ENCODE measurements at places on chromosomes 11 and 22.

GRCh38 chr11:117143390-117143789, 697 bp upstream of the PAFAH1B2 start:
- DNase-seq = no peak

GRCh38 chr11:117815262-117815803, 9.2 kb downstream of the FXYD2 start:
- no peak for DNase-seq

DNA sequence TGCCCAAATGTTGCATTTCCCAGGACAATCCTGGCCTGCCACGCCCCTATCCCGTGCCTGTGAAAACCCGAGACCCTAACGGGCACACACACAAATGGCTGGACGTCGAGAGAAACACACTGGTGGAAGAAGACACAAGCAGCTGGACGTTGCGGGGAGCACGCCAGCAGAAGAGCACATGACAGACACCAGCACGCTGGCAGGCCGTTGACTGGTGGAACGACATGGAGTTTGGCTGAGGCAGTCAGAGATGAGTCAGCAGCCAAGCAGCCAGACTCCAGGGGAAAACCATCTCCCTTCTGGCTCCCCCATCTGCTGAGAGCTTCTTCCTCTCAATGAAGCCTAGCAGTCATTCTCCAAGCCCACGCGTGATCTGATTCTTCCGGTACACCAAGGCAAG, 606.7 kb upstream of the LRRC4C start:
- no peak for DNase-seq

GRCh38 chr22:44192098-44192815, 11.5 kb downstream of the PARVG start:
- DNase-seq = no peak

- DNase-seq = no peak
Measured at GRCh38 chr11:45607995-45608394, 57.4 kb downstream of the CHST1 start.

- no peak for DNase-seq
Measured at GRCh38 chr11:88122956-88123355, 52.3 kb downstream of the RAB38 start.

DNA sequence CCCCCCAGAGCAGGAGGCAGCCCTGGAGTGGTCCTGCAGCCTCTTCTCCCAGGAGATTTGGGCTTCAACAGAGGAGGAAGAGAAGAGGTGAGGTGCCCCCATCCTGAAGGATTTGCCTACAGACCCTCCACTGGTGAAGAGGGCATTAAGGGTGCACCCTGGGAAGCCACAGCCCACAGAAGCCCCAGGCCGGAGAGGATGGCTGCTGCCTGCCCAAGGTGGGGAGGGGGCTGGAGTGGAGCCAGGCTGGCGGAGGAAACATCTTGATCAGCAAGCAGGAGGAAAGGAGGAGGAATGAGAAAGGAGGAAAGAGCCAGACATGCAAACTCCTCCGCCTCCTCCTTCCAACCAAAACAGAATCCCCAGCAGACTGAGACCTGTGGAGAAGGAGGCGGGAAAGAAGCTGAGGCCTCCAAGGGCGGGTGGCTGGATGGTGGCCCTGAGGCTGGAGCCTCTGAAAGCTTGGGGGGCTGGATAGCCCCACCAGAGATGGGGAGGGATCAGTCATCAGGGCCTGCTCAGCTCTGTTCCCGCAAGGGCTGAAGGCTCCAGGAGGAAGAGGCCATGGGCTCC, 31.3 kb downstream of the ARRB1 start:
- no peak for DNase-seq

DNA sequence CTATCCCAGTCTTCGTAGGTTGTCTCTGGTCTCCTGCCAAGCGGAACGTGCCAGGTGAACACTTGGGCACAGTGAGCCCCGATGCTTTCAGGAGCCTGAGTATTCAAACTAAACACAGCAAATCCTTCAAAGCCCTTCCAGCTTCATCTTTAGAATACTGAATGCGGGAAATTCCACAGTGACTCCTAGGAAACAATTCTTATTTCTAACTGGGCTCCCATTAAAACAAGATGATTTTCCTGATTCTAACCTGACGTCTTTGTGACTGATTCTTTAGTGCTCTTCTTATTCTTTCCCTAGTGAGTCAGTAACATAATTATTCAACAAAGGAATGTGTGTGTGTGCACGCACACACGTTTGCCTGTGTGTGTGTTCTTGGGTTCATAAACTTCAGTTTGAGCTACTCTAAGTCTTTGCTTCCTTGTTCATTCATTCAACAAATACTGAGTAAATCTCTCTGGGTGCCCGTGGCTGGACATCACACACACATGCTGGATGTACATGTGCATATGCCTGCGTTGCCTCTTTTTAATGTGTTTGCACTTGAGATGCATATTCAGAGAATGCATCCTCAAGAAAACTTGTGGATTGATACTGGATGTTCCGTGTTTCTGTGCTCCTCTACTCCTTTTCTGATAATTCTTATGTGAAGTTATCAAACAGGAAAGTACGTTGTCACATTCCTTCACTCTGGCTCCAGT, 134.5 kb downstream of the WNT7B start:
- no peak for DNase-seq

DNA sequence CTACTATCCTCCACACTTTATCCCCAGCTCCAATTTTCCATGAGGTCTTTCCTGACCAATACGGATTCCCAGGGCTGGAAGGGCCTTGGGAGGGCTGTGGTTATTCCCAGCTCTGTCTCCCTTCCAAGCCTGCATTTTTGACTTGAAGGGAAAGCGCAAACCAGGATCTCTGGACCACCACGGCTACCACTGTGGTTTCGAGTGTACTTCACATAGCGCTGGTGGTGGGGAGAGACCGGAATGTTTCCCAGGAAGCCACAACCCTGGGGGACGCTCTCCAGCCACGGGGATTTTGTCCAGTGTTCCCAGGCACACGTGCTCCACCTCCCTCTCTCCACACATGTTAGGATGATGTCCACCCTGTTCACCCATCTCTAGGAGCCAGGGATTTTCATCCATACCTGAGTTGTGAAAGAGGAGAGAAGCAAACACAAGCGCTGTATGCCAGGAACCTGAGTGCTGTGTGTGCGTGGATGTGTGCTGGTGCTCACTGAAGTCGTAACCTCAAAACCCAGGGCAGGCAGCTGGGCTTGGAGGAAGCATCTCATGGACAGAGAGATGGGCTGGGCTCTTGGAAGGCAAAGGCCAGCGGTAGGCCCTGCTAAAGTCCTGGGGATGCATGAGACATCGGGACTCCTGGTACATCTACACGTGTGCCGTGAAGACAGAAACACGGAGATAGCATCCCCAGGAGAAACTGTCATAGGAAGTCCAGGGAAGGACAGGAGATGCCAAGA, 1.3 kb upstream of the NPTXR start:
- DNase-seq = no peak

DNA sequence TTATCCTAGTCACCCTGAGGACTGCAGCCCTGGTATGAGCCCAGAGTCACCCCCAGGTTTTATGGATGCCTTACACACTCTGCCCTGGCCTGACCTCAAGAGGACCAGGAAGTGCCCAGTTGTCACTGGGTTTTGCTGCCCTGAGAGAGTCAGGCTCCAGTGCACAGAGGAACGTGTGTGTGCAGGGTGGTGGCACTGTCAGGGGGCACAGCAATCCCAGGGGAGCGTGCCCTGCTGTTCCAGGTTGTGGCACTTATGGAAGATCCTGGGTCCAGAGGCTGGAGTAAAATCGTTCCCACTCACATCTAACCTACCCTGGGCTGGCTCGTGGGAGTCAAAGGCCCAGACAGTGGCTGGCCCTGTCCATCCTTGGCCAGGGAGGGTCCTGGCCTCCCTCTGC, 7.6 kb downstream of the APOBEC3A start:
- no peak for DNase-seq

- DNase-seq = no peak
Measured at GRCh38 chr11:82889133-82890001, 10.9 kb downstream of the PRCP start.

DNA sequence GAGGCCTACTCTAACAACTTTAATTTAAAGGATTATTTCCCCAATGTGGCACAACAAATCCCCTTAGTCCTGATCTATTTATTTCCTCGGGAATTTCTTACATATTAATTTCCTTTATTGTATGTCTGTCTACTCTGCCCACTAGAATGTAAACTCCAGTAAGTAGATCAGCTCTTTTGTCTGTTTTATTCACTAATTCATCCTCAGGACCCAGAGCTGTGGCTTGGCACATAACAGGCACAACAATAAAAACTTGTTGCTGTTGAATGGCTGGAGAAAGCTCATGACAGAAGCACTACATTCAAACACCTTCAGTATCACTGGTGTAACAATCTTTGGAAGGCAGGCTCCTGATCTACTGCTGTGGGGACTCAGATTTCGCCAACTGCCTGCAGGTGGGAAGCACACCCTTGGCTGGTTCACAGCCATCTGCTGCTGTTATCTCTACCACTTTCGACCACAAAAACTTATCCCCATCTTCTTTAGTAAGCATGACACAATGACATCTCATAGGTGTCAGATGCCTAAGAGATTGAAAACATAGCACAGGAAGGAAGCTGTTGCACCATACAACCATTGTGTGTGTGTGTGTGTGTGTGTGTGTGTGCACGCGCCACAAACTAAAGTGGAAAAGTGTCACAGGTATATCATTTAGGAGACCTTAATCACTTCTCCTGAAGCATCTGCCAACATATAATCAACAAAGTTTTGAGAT, 11.9 kb downstream of the HIRA start:
- no peak for DNase-seq

DNA sequence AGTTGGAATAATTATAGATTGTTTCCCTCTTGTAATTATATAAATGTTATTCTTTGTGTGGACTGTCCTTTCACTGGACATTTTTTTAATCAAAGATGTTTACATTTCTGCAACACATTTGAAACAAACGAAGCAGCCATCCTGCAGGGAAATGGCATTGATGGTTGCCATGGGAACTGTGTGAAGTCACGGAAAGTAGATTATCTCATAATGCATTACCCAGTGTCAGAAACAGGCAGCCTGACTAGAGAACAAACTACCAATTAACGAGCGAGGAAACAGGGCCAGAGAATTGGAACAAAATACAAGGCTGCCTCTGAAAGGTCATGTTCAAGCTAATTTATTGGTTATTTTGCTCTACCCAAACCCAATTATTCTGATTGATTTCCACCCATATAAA, 96.9 kb upstream of the LARGE1 start:
- DNase-seq = no peak

GRCh38 chr11:124415356-124415923, 9.2 kb downstream of the OR8B4 start:
- no peak for DNase-seq

DNA sequence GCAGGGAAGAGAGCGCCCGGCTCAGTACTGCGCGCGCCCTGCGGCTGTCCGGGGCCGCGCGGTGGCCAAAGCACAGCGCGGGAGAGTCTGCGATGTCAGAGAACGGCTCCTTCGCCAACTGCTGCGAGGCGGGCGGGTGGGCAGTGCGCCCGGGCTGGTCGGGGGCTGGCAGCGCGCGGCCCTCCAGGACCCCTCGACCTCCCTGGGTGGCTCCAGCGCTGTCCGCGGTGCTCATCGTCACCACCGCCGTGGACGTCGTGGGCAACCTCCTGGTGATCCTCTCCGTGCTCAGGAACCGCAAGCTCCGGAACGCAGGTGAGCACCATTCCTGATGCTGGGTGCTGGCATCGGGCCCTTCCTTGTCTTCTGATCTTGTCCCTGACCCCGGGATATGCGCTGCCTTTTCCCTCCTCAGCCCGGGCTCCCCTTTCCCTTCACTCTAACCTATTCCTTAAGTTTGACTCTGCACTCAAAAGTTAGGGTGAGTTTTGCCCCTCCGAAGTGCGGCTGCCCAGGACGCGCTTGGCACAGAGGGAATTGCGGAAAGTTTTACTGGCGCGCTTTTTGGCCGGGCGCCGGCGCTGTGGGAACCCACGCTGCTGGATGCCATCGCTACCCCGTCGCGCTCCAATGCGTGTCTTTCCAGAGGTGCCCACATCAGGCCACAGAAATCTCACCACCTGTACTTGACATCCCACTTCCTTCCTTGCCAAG, at the start of gene MTNR1B:
Gene MTNR1B, plus strand, starts transcription at position 18 of the 714 bp plus-strand sequence. Its CDS starts 75 bp downstream, at position 93.
- DNase-seq = no peak

- DNase-seq = peak; percentile 20
Measured at GRCh38 chr11:108115500-108116140, 5.7 kb upstream of the ACAT1 start.

DNA sequence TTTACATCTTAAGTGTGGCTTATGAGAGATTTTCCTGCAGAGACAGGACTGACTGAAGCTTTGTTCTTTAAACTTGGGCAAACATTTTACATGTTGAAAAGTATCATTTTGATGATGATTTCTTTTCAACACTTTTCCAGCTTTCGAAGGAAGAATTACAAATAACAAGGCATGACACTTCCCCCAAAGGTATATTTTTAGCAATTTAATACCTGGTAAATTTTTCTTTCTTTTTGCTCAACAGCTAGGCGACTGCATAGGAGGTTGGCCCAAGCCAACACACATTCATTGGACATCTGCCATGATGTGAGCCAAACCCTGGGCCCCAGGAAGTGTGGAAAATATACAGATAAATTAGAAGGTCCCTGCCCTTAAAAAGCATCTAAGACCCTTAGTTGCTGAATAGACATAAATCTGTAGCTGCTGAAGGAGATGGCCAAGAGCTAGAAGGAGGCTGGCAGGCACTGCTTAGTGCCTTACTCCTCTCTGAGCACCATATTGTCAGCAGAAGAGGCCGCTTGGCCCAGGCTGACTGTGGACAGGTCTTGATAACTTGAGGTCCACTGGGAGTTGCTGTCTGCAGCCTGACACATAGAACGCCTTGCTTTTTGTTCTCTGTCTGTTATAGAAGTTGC, 53.3 kb upstream of the CD44 start:
- no peak for DNase-seq

DNA sequence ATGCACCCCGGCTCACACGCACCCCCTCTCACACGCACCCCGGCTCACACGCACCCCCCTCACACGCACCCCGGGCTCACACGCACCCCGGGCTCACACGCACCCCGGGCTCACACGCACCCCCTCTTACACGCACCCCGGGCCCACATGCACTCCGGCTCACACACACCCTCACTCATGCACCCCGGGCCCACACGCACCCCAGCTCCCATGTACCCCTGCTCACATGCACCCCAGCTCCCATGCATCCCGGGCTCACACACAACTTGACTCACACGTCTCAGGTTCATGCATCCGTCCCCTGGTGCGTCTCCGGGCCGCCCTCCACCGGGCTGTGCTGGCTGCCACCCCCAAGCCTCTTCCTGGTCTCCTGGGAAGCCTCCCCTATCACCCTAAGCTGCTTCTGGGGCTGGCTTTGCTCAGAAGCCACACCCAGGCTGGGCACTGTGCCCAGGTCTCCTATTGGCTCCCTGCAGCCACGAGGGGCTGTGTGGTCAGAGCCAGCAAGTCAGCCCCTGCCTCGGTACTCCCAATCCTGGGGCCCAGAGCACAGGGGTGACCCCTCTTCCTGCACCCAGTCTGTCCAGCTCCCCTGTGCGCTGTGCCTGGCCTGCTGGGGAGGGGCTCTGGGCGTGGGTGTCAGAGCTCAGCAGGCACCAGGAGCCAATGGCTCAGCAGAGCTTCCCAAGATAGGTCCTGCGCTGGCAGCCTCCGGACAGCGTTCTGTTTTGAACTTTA, 16.9 kb downstream of the TSPAN4 start:
- peak; percentile 78 for DNase-seq

GRCh38 chr11:108122166-108122628, 830 bp downstream of the ACAT1 start:
- DNase-seq = no peak

GRCh38 chr22:33842421-33843094, 77.7 kb downstream of the LARGE1 start:
- DNase-seq = no peak

Measured in NCI-H1694 (cell line).